ENCODE measurements at places on chromosomes 2 and 18.

GRCh38 chr2:12554224-12555011 is 162.3 kb upstream of the TRIB2 start:
- DNase-seq: no peak

DNA sequence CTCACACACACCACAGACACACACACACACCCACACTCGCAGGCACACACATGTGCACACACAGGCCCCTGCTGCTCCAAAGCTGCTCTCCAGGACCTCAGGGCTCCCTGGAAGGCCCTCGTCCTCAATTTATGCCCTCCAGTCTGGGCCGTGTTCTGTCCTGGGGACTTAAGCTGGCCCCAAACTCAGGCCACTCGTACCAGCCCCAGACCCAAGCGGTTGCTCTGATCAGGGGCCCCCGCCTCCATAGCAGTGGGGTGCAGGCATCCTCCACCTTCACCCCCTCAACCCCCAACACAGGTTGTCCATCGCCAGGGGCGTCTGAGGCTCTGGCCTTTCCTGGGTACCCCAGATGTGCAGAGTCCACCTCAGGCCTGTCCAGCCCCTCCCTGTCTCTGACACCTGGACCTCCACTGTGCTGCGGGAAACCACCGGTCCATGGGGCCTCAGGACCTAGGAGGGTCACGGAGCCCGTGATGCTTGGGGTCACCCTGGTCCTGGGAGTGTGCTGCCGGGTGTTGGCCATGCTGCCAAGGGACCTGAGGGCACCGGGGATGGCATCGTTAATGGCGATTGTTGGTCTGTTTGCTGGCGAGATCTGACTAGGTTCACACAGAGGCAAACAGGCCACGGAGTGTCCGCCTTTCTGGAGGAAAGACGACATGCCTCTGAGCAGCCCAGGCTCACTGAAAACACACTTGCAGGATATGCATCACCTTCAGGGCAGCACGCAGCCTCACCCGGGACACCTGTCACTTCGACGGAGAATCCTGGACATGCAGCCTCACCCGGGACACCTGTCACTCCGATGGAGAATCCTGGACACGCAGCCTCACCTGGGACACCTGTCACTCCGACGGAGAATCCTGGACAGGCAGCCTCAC is 155.6 kb downstream of the NDUFA10 start:
- DNase-seq: no peak

GRCh38 chr2:222239945-222240675 is 58.7 kb downstream of the PAX3 start:
- DNase-seq: no peak

DNA sequence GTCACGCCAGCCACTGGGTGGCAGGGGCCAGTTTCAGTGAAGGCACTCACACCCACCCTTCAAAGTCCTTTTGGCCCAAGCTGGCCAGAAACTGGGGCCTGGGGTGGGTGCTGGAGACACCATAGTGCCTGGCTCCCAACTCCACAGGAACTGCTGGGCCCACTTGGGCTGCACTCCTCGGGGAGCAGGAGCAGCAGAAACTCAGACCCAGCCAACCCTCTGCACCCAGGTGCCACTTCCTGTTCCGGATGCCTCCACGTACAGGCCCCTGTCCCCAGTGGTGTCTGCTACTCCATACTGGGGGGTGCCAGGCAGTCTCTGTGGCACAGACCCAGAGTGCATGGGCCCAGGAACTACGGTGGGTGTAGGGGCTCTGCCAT is 42.5 kb upstream of the ZNF519 start:
- DNase-seq: no peak

GRCh38 chr2:111522231-111522768 is 361.7 kb downstream of the ANAPC1 start:
- DNase-seq: no peak

GRCh38 chr18:74921057-74921820 is 287.7 kb downstream of the PTGR3 start:
- no peak for DNase-seq

DNA sequence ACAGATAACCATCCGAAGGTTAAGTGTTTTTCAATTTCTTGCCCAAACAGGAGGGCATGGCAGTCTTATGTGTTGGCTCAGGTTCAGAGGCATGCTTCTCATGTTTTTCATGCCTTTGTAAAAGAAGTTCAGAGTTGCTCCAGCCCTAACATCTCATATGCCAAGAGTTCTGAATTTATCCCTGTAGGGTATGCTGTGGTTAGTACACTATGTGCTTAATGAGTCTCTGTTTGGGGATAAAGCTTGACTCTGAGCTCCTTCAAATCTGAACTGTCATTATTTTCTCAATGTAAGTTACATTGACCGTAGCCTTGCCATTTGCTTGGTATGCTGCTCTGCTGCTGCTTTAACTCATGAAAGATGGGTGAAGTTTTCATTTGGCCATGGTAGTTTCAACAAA is 67.9 kb upstream of the PNPT1 start:
- no peak for DNase-seq

GRCh38 chr2:200305797-200306195 is 697 bp upstream of the SPATS2L start:
- no peak for DNase-seq

DNA sequence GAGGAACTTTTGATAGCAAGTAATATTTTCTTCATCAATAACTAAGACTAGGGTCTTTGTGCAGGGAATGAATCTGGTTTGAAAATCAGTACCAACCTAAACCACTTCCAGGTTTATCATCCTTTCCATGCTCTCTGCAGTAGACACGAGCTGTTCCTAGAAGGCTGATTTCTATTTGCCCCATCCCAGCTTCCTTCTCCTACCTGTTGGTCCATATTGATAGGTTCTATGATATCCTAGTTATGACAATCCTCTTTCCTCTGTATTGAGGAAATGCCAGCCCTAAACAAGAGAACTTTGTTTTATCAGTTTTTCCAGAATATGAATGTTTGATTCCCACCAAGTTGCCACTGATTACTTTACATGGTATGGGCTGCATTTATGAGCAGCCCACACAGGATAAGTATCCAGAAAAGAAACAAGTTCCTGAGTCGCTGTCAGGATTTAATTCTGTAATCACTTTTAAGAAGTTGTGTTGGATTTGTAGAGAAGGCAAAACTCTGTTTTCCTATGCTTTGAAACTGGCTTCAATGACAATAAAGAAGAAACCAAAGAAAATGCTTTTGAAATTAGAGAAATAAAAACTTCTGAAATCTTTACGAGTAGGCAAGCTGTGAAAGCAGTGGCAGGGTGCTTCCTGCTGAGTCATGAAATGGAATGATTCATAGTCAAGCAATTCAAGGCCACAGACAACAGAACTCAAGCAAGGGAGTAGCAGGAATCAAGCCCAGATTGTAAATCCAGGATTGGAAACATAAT is 37.3 kb upstream of the TANK start:
- peak; percentile 53 for DNase-seq

DNA sequence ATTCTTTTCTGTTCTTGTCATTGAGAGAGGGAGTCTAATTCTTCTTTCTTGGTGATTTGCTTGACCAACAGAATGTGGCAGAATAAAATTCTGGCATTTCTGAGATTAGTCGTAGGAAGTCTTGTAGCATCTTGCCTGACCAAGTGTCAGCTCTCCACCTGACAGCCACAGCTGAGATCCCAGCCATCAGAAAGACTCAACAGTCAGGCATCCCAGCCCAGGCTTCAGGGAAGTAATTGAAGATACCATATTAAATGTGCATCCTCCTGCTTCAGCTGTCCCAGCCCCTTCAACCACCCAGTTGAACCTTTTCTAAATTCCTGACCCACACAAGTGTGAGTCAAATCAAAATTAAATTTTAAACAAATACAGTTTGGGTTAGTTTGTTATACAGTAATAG is 208.3 kb downstream of the PIK3C3 start:
- no peak for DNase-seq

- DNase-seq: no peak
These were observed 8.0 kb downstream of the HDAC4 start for GRCh38 chr2:239392688-239393387.

- DNase-seq: no peak
These were observed 16.4 kb downstream of the DYNAP start for GRCh38 chr18:54607213-54608027.

GRCh38 chr2:42009657-42010580 is 37.9 kb upstream of the PKDCC start:
- DNase-seq: peak; percentile 8

GRCh38 chr2:146785101-146785500 is 1059.7 kb upstream of the ACVR2A start:
- no peak for DNase-seq

DNA sequence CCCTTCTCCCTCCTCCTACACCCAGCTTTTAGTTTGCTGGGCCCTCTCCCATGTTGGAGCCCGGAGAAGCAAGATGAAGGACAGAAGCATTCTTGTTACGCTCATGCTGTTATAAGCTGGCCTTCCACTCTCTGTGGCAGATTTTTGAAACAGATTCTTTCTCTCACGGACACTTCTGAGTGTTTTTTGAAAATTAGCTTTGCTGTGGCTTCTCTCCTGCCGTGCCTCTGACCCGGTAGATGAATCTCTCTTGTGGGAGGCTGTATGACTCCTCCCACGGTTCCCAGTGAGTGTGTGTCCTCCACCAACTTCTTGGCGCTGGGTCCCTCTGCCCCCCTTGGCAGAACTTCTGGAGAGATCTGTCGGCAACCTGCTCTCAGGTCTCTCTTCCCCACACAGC is 269.3 kb upstream of the MYT1L start:
- no peak for DNase-seq

GRCh38 chr18:45839414-45840395 is 14.2 kb downstream of the SIGLEC15 start:
- no peak for DNase-seq

GRCh38 chr2:21422050-21422449 is 298.3 kb downstream of the TDRD15 start:
- no peak for DNase-seq

GRCh38 chr2:197982565-197982964 is 178.2 kb downstream of the PLCL1 start:
- DNase-seq: no peak

- no peak for DNase-seq
These were observed 96.6 kb upstream of the RND3 start for GRCh38 chr2:150584081-150584480.
